ENCODE measurements at places on chromosomes 5 and 9. TPM values are rescaled to one million over a fixed set of nuclear protein-coding genes. Genes with fewer than 3 reads are reported as not detected.

DNA sequence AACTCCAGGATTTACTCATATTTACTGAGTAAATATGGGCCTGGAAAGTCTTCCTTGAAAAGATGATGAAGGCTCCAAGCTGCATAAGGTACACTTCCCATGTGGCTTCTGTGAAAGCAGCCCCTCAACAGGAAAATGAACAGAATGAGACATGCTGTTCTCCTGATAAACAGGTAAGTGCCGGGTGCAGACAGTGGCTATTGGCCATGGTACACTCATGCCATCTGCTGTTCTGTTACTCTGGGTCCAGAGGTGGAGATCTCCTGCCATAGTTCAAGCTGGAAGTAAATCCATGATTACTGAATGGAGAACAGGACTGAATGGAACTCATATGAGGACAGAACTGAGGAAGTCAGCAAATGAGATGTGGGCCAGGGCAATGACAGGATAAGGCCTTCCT, 103.6 kb downstream of the SLIT3 start:
- H3K4me3 ChIP-seq = no peak overlapping the region
- H3K27ac ChIP-seq = no peak overlapping the region
- DNase-seq = no peak
- H3K27me3 ChIP-seq = no peaks in the 10 kb centered on the region

- H3K27ac ChIP-seq = no peak overlapping the region
- H3K27me3 ChIP-seq = peaks cover 50% of the 10 kb centered on the region
- H3K4me1 ChIP-seq = peaks cover 39% of the 10 kb centered on the region
- H3K4me3 ChIP-seq = peak overlapping the region; percentile 73
- H3K36me3 ChIP-seq = peaks cover 19% of the 10 kb centered on the region
These were observed 3.1 kb upstream of the RPL37 start for GRCh38 chr5:40838086-40838485.

DNA sequence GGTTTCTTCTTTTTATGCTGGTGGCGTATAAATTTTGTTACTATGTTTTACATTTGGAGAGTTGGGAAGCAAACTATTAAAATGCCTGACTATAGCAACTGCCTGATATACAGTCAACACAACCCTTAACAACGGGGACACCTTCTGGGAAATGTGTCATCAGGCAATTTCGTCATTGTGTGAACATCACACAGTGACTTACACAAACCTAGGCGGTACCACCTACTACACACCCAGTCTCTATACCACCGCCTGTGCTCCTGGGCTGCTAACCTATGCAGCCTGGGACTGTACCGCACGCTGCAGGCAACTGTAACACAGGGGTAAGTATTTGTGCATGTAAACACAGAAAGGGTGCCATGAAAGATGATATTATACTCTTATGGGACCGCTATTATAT, 1.3 kb upstream of the CDHR2 start:
- H3K27ac ChIP-seq = no peak overlapping the region
- DNase-seq = no peak
- H3K4me1 ChIP-seq = peaks cover 4% of the 10 kb centered on the region
- peaks cover 31% of the 10 kb centered on the region for H3K27me3 ChIP-seq

DNA sequence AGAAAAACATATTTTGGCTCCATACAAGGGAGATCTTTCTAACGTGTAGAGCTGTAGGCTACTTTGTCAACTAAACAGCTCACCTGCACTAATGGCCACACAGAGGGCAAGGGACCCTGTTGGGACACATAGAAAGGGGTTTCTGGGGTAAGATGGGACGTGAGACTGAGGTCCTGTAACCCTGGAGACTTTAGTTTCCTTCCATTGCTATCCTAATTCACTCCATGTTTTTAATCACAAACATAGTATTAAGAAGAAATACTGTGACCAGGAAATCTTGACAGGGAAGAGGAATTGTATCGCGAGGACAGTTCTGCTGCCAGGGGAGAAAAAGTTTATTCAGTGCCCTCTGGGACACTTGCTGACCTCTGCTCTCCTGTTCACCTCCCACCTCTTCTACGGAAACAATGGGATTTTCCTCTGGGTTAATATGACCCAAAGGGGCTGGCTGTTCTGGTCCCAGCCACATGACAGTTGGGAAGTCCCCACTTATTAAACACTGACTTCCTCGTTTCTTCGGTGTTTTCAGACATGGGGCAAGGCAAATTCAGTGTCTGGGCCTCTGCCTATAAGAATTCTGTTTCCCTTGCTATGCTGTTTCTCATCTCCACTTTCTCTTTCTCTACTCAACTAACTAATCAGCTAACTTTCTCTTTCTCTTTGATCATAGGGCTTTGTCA, 106.9 kb upstream of the SEMA6A start:
- no peak overlapping the region for H3K4me3 ChIP-seq
- no peaks in the 10 kb centered on the region for H3K27me3 ChIP-seq
- H3K27ac ChIP-seq = peak overlapping the region; percentile 8
- H3K36me3 ChIP-seq = no peaks in the 10 kb centered on the region

DNA sequence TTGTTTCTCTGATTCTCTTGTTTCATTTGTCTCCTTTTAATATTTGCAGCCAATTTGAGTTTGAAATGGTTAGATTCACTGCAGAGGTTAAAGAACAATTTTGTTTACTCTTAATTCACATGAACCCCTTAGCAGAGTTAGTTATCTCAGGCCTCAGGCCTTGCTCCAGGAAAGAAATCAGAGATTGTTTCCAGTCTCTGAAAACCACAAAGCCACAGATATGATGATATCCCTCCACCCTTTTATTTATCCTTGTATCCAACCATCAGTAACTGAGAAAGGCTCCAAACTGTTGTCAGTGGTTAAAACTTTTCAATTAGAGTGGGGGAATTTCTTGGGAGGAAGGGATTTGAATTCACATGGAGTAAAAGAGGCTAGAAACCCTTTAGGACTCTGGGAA, 406.0 kb upstream of the DMAC1 start:
- H3K4me3 ChIP-seq = no peak overlapping the region
- H3K4me1 ChIP-seq = no peaks in the 10 kb centered on the region
- H3K27ac ChIP-seq = no peak overlapping the region
- no peak for DNase-seq
- H3K36me3 ChIP-seq = no peaks in the 10 kb centered on the region

- no peak overlapping the region for H3K27ac ChIP-seq
- DNase-seq = no peak
- peaks cover 6% of the 10 kb centered on the region for H3K36me3 ChIP-seq
- no peaks in the 10 kb centered on the region for H3K27me3 ChIP-seq
These were observed 476.0 kb downstream of the SPATA31A7 start for GRCh38 chr9:61665829-61666228.

DNA sequence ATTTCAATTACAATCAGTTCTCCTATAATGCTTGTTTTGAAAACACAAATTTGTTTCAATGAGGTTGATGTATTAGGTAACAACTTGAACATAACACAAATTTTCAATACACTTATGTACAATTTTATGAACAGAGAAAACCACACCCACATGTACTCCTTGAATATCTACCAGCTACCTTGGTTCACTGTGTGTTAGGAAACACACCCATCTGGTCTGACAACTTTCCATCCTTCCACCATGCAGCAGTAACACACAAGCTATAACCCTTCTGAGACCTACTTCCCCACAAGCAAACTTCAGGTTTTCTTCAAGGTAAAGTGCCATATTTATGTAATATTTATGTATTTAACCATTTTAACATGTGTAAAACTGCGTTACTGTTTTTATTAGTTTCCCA, 36.4 kb upstream of the UBQLN1 start:
- no peaks in the 10 kb centered on the region for H3K27me3 ChIP-seq
- H3K36me3 ChIP-seq = no peaks in the 10 kb centered on the region
- H3K4me3 ChIP-seq = no peak overlapping the region
- H3K27ac ChIP-seq = no peak overlapping the region
- H3K4me1 ChIP-seq = no peaks in the 10 kb centered on the region

- no peaks in the 10 kb centered on the region for H3K27me3 ChIP-seq
- H3K4me3 ChIP-seq = no peak overlapping the region
- peaks cover 6% of the 10 kb centered on the region for H3K4me1 ChIP-seq
- no peaks in the 10 kb centered on the region for H3K36me3 ChIP-seq
- DNase-seq = no peak
- H3K27ac ChIP-seq = no peak overlapping the region
These were observed 32.1 kb upstream of the ALDH1A1 start for GRCh38 chr9:72984991-72985390.

- H3K4me3 ChIP-seq = no peak overlapping the region
- peaks cover 11% of the 10 kb centered on the region for H3K4me1 ChIP-seq
- no peak for DNase-seq
- H3K27me3 ChIP-seq = peaks cover 34% of the 10 kb centered on the region
These were observed 97.7 kb downstream of the ESM1 start for GRCh38 chr5:54887663-54888062.

DNA sequence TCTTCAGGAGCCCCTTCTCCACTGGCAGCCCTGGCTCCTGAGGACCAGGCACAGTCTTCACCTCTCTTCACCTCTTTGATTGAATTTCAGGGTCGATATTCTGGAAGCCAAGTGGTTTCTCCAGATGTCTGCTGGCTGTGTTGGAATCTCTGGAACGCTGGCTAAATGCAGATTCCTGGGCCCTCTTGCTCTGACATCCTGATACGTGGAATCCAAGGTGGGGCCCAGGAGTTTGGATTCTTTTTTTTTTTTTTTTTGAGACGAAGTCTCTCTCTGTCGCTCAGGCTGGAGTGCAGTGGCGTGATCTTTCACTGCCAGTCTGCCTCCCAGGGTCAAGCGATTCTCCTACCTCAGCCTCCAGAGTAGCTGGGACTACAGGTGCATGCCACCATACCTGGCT, 26.8 kb upstream of the IER5L start:
- no peak for DNase-seq
- no peaks in the 10 kb centered on the region for H3K36me3 ChIP-seq
- H3K4me3 ChIP-seq = no peak overlapping the region
- peaks cover 23% of the 10 kb centered on the region for H3K4me1 ChIP-seq
- H3K27me3 ChIP-seq = no peaks in the 10 kb centered on the region
- H3K27ac ChIP-seq = no peak overlapping the region

- no peaks in the 10 kb centered on the region for H3K36me3 ChIP-seq
- H3K27ac ChIP-seq = no peak overlapping the region
These were observed 267.6 kb downstream of the TMEM167A start for GRCh38 chr5:82809420-82810143.

DNA sequence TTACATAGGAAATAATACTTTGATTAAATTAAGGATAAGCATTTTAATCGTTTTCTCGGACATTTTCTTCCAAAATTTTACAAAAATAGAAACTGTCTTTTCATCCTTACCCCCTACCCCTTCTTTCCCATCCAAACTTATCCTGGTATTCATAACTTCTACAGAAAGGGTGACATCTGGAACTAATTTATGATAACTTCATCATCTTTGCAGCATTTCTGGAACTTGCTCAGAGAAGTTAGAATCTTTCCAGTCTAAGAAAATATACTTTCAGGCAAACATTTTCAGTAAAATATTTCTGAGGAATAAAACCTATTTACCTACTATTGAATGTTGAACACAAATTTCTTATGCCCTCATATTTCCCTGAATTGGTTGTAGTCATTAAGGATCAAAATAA, 309.0 kb downstream of the MAN2A1 start:
- H3K4me1 ChIP-seq = peaks cover 9% of the 10 kb centered on the region
- no peaks in the 10 kb centered on the region for H3K27me3 ChIP-seq
- no peak for DNase-seq
- H3K36me3 ChIP-seq = no peaks in the 10 kb centered on the region

DNA sequence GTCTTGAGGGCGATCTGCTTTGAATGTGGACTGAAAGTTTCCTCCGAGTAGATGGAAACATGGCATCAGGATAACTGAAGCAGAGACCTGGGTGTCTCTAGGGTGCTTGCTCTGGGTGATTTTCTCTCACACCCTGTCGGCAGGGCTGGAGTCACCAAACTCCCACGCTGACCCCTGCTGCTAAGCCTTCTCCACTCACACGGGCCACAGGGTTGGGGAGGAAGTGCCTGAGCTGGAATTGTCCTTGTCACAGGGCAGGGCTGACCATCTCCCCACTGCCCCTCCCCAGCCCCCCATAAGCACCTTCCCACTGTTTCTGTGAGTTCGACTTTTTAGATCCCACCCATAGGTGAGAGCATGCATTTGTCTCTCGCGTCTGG, 212.9 kb downstream of the FANCC start:
- no peak overlapping the region for H3K27ac ChIP-seq
- peaks cover 18% of the 10 kb centered on the region for H3K4me1 ChIP-seq
- no peak for DNase-seq
- H3K27me3 ChIP-seq = no peaks in the 10 kb centered on the region

DNA sequence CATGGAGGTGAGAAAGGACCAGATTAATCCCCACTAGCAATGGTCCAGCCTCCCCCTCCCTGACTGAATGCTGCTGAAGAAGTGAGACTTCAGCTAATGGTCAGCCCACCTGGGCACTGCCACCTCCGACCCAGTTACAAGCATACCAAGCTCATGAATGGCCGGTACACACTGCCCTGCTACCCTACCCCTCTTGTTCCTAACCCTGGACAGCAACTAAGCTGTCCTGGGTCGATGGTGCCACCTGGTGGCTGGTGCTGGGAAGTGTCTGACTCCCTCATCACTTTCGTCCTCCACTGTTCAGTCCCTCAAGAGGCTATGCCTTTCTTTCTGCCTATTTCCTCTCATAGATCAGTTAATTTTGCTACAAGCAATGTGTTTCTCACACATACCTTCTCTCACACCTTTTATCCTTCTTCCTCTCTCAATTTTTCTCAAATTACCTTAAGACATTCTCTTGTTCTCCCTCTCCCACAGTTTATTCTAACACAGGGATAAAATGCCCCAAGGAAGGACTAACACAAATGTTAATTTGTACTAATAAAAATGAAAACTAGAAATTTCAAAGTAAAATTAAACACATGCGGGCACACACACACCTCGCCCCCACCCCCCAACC, 42.4 kb downstream of the PAX5 start:
- DNase-seq = peak; percentile 40
- H3K27ac ChIP-seq = no peak overlapping the region
- H3K27me3 ChIP-seq = peaks cover 70% of the 10 kb centered on the region
- H3K36me3 ChIP-seq = peaks cover 10% of the 10 kb centered on the region
- H3K4me1 ChIP-seq = peaks cover 28% of the 10 kb centered on the region

DNA sequence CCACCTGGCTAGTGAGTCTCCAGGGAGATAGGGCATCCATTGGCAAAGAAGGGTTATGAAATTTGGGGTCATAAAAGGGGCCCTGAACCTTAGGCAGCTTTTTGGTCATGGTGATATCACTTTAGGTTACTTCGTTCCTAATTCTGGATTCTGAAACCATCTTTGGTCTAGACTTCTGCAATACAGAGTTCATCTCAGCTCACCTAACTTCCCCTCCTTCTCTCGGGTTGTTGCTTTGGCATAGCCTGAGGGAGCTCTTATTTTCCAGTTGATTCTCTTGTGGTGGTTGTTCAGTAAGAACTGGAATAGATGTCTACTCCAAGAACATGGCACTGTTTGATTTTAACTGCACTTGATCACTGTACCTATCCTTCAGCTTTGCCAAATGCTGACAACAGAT, 148.9 kb upstream of the RUSC2 start:
- peaks cover 6% of the 10 kb centered on the region for H3K4me1 ChIP-seq
- no peak for DNase-seq

- no peaks in the 10 kb centered on the region for H3K36me3 ChIP-seq
- no peak overlapping the region for H3K27ac ChIP-seq
- H3K4me3 ChIP-seq = no peak overlapping the region
- no peaks in the 10 kb centered on the region for H3K27me3 ChIP-seq
- DNase-seq = no peak
These were observed 9.6 kb upstream of the NME5 start for GRCh38 chr5:138148811-138149210.

- H3K4me1 ChIP-seq = no peaks in the 10 kb centered on the region
- DNase-seq = no peak
- no peaks in the 10 kb centered on the region for H3K27me3 ChIP-seq
- H3K27ac ChIP-seq = no peak overlapping the region
- no peaks in the 10 kb centered on the region for H3K36me3 ChIP-seq
These were observed 532.4 kb downstream of the ANXA1 start for GRCh38 chr9:73683862-73684591.

Gene ANKRD18B
- total RNA-seq = 25.0 TPM

Gene MLANA
- total RNA-seq = not detected

Gene BOD1
- 126 TPM for total RNA-seq

Gene STPG3
- total RNA-seq = 0.26 TPM

Gene STOML2
- 186 TPM for total RNA-seq

All from neural crest cell (in vitro differentiated cells).